ENCODE measurements at places on chromosomes 4 and X.

- no peak for ATAC-seq
Observed at GRCh38 chr4:110224812-110225211, 26.4 kb upstream of the ELOVL6 start.

- ATAC-seq, result no peak
Observed at GRCh38 chrX:48940404-48940955, 16.9 kb downstream of the OTUD5 start.

GRCh38 chr4:89213382-89213701 lies 94.3 kb downstream of the GPRIN3 start:
- no peak for ATAC-seq

- ATAC-seq, result no peak
Observed at GRCh38 chrX:130228871-130229270, 39.8 kb downstream of the ZNF280C start.

DNA sequence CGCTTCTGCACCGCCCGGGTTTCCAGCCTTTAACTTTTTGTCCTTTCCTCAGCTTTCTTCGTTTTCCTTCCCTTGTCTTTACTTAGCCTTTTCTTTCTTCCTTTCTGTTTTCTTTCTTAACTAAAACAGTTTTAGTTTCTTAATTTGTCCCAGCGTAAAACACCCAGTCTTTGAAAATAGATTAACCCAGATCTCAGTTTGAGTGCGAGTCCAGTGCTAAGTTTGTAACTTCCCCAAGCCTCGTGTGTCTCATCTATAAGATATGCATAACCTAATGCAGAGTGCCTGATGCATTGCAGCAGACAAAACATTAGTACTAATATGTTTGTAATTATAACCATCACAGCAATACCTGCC lies 460 bp upstream of the GEMIN8 start:
- no peak for ATAC-seq

DNA sequence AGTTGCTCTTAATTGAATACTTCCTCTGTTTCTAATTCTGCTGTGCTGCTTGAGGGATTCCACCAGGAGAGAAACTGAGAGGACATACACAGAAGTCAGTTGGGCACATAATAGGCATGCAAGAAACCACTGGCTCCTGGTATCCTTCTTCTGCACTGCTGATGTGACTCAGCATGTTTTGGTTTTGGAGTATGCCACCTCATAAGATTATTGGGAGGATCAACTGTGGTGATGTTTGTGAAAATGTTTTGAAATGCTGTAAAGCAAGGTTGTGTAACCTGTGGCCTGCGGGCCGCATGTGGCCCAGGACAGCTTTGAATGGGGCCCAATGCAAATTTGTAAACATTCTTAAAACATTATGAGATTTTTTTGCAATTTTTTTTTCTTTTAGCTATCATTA lies 119.6 kb downstream of the GATB start:
- ATAC-seq, result no peak

GRCh38 chr4:39427520-39428114 lies 20.9 kb downstream of the KLB start:
- ATAC-seq, result no peak

- no peak for ATAC-seq
Observed at GRCh38 chr4:14233126-14233525, 605.6 kb upstream of the BOD1L1 start.

GRCh38 chrX:106467422-106467821 lies 144.4 kb upstream of the RADX start:
- no peak for ATAC-seq

DNA sequence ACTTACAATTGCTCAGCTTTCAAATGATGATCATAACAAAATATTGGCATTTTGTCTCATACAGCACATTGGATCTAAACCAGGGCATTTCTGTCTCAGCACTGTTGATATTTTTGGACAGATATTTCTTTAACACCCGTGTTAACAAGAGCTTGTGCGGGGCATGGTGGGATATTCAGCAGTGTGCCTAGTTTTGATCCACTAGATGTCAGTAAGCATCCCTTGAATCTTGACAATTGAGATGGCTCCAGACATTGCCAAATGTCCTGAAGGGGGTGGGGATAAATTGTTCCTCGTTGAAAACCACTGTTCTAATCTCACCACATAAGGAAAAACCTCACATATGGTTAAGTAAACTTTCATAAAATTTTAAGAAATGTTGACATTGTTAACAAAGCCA lies 806.3 kb downstream of the STIM2 start:
- no peak for ATAC-seq

- no peak for ATAC-seq
Observed at GRCh38 chr4:172705565-172705964, 463.0 kb upstream of the GALNT7 start.

GRCh38 chr4:73943555-73943954 lies 38.3 kb downstream of the PF4 start:
- ATAC-seq, result no peak

DNA sequence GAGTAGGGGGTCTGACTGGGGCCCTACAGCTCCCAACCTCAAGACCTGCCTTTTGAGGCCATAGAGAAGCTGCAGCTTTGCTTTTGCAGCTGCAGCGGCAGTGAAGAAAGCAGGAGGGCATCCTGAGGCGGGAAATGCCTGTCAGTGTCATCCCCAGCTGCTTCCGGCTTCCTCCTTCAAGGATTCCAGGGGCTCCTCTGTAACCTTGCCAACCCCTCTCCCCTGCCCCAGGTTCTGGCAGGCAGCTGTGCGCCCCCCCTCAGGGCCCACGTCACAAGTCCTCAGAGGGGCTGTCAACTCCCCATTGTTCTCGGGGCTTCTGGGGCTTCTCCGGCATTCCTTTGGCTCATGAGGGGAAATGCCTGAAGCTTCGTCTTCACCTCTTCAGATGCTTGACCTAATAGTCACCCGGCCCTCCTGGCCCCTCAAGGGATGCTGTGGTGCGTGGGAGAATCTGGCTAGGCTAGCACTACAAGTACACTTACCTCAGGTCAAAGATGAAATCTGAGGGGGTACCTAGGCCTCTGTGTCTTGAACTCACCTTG lies 31.9 kb downstream of the APLN start:
- no peak for ATAC-seq

DNA sequence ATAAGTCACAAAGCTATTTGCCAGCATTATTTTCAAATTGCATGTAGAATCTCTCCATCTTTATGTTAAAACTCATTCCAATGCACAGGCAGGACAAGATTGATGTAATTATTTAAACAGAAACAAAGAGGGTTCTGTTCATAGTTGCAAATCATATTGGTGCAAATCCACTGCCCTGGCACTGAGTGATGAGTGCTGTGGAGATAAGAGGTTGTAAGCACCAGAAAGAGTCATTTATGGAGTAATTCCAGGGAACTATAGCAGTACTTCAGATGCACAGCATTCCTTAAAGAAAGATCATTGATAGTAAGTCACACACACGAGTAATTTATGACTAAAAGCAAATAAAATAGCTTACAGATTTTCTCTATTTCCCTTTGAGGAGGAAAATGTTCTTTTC lies 337.7 kb upstream of the CTSO start:
- no peak for ATAC-seq

DNA sequence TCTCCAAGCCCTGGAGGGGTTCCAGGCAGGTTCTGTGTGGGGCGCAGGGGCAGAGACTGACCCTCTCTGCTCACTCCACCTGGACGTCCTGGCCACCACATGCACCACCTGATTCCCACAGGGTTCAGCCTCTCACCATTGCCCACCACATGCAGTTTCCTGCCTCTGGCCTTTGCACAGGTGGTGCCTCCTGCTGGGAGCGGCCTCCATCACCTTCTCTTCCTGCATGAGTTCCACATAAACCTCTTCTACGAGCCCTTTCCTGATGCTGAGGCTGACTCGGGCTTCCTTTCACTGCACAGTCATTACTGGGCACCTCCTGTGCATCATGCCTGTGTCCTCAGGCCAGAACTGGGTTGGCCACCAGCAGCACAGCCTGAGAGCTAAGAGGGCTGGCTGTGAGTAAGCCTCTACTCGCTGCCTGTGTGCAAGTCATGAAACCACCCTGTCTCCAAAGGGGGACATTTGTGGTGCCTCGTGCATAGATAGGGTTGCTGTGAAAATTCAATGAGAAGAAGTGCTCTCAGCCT lies 19.9 kb downstream of the MAN2B2 start:
- no peak for ATAC-seq

DNA sequence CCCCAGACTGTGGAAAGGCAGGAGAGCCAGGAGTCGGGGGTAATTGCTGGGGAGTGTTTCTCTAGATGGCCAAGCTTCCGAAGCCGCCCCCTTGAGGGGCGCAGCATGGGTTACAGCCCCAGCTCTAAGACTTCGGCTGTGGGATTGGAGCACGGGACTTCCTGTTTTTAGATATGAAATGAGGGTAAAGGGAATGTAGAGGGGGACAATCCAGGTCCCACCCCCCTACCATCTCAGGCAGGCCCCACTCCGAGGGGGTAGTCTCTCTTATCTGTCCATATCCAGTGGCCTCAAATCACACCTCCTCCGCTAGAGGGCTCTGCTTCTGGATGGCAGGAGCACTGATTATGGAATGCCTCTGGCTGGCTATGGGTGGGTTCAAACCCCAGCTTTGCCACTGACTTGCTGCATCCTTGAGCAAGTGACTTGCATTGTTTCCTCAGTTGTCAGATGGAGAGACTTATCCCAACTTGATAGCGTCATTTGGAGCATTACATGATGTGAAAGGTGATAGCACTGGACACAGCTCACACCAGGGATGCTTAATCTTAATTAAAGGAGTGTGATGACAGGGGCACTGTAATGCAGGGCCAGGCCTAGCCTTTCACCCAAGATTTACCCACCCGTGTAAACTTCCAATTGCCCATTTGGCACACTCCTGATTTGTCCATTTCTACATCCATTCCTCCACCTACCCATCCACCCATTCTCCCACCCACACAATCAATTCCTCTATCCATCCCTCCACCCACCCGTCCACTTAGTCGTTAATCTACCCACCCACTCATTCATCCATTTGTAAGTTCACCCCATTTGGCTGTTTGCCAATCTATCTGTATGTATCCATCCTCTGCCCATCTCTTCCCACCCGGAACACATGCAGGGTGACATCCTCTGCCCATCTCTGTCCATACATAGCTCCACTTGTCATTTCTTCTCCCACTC lies 848 bp upstream of the KCND1 start:
- peak; percentile 62 for ATAC-seq

DNA sequence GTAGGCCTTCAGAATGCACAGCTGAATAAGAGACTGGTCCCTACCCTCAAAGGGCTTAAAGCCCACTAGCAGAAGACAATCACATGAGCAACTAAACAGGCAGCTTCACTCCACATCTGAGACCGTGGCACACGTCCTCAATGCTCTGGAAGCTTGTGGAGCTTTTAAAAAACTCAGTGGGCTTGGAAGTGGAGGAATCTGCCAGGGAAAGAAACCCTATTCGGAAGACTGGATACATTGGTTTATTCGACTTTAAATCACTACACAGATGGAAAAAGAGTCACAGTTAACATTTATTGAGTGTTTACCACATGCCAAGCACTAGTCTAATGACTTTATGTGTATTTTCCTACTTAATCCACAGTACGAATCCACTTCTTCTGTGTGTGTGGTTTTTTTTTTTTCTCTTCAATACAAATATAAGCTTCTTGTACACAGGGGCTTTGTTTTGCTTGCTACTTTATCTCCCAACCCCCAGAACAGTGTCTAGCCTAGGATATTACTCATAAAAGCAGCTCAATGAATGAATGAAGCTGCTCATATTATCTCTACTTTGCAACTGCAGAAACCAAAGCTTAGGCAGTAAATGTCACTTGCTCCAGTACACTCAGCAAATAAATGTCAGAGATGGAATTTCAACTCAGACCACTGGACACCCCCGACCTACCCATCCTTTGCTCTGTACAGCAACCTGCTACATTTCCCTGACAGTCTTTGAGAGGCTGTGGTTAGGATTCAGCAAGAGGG lies 137.7 kb downstream of the LDB2 start:
- no peak for ATAC-seq

DNA sequence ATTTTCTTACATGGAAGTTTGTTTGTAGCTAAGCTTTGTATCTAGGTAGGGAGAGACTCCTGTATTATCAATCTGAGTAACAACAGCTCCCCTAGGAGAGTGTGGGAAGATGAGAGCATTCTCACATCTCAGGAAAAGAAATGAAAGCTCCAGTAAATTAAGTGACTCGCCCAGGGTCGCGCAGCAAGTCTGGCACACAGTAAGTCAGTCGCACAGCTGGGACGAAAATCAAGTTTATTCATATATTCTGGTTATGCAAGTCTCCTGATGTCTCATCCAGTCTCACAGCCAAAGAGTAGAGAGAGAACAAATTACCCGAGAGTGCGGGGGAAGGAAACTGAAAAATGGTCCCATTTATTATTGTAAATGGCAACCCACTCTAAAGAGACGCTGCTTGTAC lies 216.1 kb downstream of the STK32B start:
- ATAC-seq, result no peak

DNA sequence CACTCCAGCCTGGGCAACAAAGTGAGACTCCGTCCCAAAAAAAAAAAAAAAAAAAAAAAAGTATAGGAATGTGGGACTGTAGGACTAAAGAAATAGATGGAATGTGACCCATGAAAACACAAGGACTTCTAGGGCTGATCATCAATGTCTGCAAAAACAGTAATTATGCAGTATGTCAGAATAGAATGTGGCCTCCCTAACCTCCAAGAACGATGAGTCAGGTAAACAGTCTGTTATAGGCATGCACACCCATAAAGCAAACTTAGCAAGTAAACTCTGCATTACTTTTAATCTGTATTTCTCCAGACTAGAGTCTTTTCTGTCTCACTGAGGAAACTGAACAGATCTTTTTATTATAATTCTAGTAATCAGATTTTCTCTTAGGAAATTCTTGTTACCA lies 233.4 kb downstream of the HNRNPD start:
- no peak for ATAC-seq

- no peak for ATAC-seq
Observed at GRCh38 chr4:38130884-38131283, 170.7 kb downstream of the PTTG2 start.

- ATAC-seq, result no peak
Observed at GRCh38 chr4:185689407-185689806, 122.6 kb downstream of the SORBS2 start.

GRCh38 chr4:17981063-17981462 lies 40.5 kb downstream of the LCORL start:
- no peak for ATAC-seq

DNA sequence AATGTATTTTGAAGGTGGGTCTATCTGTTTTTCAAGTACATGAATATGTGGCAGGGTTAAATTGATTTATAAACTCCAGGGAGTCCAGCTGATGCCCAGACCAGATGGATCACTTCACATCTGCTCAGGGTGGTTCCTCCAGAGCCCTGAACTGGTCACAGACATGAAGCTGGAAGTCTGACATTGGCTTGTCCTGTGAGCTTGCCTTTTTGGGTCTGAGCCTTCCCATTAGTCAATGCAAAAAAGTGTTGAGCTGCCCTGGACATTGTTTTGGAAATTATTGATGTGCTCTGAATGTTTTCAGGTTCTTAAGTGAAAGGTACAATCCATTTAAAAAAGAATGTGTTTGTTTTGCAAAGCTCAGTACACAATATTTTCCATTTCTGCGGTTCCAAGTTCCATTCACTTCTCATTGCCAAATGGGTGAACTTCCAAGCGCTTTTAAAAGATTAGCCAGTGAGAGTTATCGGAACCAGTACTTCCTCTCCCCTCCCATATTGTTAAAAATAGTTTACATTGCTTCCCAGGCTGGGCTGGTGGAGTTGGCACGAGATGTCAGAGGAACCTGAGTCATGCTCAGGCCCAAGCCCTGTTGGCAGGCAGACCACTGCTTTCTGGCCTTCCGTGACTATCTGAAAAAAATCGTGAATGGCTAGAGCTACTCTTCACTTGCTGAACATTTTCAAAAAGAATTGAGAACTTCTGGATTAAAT lies 52.1 kb downstream of the PDGFRA start:
- no peak for ATAC-seq

GRCh38 chrX:32744921-32745320 lies 466.4 kb downstream of the DMD start:
- no peak for ATAC-seq

All from activated CD4-positive, CD25-positive, alpha-beta regulatory T cell treated with anti-CD3 and anti-CD28 coated beads, Interleukin-2, amount 50 U/mL, for 24 hours (primary cell).